ENCODE measurements at places on chromosomes 7 and 10.

- no peak for DNase-seq
These were observed 537.7 kb downstream of the GRM8 start for GRCh38 chr7:126715076-126715475.

- no peak for DNase-seq
These were observed 6.5 kb downstream of the FKBP14 start for GRCh38 chr7:30019960-30020359.

GRCh38 chr10:90913774-90914420 is 7.0 kb downstream of the ANKRD1 start:
- no peak for DNase-seq

DNA sequence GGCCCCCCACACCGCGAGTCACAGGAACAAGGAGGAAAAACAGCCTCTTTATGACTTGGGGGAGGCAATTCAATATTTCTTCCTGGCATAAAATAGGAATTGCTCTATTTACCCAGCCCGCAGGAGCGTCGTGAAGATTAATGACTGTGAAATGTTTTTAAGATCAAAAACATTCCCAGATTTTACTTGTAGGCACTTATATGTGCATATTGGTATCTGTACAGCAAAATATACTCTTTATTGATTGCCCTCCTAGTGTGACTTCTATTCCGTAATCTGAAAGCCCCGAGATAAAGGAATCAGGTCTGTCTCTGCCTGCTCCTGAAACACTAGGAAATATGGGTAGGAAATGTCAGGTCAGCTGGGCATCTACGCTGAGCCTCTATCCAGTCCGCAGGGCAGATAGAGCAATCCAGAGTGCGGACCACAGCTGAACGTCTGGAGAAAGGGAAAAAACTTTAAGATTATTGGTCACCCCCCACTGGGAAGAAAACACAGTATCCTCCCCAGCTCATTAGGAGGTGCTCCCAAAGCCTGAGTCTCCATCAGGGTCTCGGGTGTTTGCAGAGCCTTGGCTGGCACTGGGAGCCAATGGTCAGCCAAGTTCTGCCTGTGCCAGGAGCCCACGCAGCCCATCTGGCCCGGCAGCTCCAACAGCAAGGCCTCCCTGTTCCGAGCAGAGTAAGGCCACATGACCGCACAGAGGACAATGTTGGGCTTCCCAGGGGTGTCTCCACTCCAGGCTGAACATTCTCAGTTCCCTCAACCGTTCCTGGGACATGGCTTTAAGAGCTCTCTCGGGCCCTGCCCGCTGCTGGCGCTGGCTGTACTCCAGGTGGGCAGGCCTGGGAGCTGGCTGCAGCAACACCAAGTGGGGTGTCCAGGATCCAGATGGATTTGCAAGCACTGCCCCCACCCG is 7.7 kb downstream of the CTBP2 start:
- no peak for DNase-seq

GRCh38 chr7:72503644-72504043 is 91.5 kb upstream of the CALN1 start:
- no peak for DNase-seq

GRCh38 chr7:158374586-158374985 is 213.0 kb downstream of the PTPRN2 start:
- no peak for DNase-seq
